ENCODE measurements at places on chromosomes 2 and 18.

DNA sequence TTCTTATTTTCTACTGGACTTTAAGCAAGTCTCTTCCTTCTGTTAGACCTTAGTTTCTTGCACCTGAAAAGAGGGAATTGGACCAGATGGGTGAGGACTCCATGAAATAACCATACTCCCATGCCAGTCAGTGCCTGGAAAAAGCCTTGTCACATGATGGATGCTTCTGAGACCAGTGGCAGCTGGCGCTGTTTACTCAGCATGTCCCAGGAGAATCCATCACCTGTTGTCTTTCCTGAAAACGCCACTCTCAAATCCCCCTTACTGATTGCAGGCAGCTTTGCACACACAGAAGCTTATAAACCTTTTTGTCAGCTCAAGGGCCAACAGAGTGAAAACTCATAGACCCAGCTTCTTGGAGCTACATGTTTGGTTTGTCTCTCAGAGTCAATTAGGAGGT, 117.6 kb downstream of the POLE4 start:
- no peak for DNase-seq

GRCh38 chr2:137912371-137912770, 51.9 kb upstream of the HNMT start:
- DNase-seq: peak; percentile 7

DNA sequence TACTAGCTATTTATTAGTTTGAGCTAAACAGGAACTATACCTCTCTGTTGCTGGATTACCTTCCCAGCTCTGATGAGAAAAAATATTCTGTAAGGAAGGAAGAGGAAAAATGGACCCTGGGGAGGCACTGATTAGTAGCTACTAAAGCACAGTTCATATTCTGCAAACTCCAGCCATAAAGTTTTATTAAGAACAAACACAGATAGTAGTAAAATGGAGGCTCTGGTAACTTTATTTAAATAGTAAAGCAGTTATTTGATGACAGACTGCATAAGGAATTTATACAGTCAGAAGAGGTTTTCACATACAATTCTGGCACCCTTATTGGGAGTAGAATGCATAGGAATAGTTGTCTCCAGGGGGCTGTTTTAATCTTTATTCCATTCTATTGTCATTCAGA, 84.1 kb downstream of the XIRP2 start:
- no peak for DNase-seq

DNA sequence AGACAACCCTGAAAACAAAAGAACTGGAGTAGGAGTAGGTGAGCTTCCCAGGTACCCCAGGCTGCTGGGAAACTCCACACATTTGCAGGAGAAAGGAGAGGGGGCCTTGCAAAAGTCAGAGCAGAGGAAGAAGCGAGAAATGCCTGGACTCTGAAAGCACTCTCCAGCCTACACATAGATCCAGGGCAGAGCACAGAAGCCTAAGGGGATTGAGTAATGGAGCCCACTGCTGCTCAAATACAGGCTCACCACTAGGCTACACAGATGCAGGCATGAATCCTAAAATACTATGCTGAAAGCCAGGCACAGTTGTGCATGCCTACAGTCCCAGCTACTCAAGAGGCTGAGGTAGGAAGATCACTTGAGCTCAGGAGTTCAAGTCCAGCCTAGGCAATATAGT, 33.4 kb downstream of the OSBPL1A start:
- no peak for DNase-seq

- DNase-seq: no peak
Measured at GRCh38 chr18:58572181-58572580, 56.7 kb downstream of the ALPK2 start.

DNA sequence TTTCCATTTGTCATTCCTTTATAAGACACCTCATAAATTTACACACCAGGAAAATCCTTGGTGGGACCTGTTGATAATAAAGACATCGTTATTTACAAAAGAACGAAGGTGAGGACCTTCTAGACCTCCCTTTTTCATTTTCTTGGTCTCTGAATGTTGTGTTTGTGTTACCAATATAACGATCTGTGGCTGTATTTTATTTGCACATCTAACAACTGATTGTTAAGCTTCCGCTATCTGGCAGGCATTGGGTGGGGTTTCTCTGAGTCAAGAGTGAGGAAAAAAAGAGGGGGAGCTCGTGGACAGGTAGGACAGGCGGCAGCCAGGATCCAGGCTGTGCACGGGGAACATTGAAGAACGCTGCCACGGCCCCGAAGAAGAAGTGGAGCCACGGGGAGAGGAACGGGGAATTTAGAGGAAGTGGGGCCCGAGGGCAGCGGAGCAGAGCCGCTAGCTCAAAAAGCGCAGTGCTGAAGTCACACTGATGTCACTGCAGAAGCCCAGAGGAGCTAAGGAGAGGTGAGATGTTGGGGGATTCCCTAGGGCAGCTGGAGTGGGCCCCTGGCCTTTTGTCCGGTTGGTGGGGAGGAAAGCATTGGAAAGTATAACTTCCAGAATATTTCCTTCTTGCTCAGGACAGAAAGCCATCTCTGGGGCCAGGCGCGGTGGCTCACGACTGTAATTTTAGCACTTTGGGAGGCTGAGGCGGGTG, 20.9 kb upstream of the DNMT3A start:
- DNase-seq: peak; percentile 85

DNA sequence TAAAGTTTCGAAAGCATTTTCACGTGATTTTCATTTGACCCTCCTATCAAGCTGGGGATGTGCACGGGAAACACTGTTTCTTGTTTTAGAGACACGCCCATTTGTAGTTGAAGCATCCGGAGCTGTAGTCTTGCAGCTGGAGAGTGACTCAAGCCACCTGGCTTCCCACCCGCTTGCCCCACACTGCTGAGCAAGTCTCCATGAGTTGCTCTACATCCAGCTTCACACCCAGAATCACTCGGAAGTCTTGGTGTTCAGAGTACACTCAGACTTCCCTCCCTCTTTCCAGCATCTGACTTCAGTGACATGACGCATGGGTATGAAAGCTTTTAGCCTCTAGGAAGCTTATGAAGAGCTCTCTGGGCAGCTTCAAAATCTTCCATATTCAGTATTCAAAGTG, 262.4 kb downstream of the NBAS start:
- DNase-seq: no peak

DNA sequence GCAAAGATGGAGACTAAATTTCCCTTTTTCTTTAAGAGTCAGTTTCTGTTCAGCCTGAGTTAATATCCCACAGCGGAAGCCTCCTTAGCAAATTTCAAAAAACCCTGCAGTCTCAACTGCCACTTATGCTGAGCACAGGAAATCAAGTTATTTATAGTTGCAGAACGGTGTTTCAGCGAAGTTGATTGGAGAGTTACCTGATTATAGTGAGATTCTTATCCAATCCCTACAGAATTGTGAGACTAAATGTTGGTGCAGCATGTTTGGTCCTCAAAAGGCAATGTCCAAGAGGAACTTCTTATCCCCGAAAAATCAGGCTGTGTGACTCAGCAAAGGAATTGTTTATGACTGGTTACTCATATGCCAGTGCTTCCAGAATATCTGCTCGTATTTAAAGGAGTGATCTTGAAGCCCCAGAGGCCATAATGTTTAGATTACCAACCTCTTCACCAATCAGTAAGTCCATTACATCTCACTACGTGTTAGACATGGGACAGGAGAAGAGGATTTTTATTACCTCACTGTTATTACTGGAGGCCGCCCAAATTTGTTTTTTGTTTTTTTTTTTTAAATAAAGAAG, 67.9 kb downstream of the LRRFIP1 start:
- no peak for DNase-seq

DNA sequence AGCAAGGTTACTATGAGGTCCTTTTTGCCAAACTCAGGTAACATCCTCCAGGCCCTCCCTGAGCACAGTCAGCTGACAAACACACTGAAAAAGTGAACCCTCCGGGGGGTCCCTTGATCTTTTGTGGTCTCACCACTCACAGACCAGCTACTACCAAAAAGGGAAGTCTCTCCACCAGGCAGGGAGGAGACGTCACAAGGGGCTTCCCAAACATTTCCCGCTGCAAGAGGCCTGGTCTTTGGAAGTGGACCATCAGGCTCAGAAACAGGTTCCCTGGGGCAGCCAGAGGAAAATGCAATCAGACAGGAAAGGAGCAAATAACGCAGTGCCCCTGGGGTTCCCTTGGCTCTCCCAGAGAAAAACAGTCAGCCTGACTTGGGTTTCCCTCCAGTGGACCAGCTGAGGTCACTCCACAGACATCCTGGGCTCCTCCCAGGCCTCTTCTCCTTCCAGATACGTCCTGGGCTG, 38.7 kb upstream of the POMC start:
- DNase-seq: no peak

- DNase-seq: no peak
Measured at GRCh38 chr2:146547236-146547635, 1297.6 kb upstream of the ACVR2A start.

DNA sequence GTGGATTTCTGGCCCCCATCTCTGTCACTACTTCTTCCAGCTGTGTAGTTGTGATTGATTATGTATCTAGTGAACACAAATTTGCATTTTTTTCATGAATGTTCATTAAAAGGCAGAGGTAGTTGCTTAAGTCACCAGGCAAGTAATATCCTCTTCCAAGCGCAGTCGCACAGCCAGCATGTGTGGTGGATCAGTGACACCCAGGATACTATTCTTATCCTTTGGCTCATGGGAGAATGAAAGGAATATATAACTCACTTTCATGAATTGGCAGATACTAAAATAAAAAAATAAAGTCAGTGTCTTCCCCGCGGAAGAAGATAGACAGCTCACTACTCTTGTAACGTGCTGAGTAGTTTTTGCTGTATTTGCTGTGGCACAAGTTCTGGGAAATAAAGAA, 387.8 kb downstream of the CDH7 start:
- DNase-seq: no peak

DNA sequence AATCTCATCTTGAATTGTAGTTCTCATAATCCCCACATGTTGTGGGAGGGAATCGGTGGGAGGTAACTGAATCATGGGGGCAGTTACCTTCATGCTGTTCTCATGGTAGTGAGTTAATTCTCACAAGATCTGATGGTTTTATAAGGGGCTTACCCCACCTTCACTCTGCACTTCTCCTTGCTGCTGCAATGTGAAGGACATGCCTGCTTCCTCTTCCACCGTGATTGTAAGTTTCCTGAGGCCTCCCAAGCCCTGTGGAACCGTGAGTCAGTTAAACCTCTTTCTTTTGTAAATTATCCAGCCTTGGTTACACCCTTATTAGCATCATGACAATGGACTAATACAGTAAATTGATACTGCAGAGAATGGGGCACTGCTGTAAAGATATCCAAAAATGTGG, 57.9 kb downstream of the SCN7A start:
- DNase-seq: no peak

GRCh38 chr2:176260689-176261088, 8.6 kb upstream of the MTX2 start:
- DNase-seq: no peak

- no peak for DNase-seq
Measured at GRCh38 chr2:4507661-4508060, 804.3 kb downstream of the DCDC2C start.

DNA sequence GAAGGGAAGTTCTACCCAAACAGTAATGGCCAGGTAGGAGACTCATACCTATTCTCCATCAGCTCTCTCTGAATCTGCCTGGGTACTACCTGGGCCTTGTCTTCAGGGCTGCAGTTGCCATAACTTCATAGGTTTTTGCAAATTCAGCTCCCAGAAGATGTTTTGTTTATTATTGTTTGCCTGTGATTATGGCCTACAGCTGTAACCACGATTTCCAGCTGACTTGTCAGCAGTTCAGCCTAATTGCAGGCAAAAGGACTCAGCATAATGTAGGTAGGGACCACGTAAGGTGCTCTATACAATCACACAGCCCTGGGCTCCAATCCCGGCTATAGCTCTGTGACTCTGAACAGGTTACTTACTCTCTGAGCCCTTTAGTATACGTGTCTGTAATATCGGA, 187.0 kb upstream of the FN1 start:
- no peak for DNase-seq

DNA sequence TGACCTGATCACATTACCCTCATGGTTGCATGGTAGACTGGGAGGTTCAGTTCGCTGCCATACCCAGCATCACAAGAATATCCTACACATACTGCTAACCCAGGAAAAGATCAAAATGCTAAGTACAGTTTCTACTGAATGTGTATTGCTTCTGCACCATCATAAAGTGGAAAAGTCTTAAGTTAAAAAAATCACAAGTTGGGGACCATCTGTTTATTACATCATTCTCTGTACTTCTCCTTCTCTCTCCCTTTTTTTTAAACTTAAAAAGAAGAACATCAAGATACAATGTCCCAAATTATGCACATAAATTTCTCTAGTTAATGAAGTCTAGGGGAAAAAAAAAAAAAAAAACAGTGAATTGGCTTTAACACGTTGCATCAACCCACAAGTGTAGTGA, 43.3 kb downstream of the NBAS start:
- no peak for DNase-seq

- no peak for DNase-seq
Measured at GRCh38 chr2:131036696-131037397, 56.4 kb downstream of the FAM168B start.

- no peak for DNase-seq
Measured at GRCh38 chr2:164558450-164558849, 62.8 kb downstream of the GRB14 start.

DNA sequence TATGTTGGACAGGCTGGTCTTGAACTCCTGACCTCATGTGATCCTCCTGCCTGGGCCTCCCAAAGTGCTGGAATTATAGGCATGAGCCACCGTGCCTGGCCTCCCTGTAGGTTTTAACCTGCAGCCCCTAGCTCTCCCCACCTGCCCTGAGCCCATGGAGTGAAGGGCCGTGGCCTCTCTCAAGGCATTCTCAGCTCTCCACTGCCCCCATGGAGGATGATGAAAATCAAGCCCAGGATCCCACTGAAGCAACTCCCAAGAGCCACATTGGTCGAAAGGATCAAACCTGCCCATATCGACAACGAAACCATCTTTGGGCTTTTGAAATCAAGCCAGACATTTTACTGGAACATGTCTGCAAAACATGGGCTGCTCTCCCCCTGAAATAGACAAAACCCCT, 22.4 kb upstream of the CREG2 start:
- DNase-seq: no peak

DNA sequence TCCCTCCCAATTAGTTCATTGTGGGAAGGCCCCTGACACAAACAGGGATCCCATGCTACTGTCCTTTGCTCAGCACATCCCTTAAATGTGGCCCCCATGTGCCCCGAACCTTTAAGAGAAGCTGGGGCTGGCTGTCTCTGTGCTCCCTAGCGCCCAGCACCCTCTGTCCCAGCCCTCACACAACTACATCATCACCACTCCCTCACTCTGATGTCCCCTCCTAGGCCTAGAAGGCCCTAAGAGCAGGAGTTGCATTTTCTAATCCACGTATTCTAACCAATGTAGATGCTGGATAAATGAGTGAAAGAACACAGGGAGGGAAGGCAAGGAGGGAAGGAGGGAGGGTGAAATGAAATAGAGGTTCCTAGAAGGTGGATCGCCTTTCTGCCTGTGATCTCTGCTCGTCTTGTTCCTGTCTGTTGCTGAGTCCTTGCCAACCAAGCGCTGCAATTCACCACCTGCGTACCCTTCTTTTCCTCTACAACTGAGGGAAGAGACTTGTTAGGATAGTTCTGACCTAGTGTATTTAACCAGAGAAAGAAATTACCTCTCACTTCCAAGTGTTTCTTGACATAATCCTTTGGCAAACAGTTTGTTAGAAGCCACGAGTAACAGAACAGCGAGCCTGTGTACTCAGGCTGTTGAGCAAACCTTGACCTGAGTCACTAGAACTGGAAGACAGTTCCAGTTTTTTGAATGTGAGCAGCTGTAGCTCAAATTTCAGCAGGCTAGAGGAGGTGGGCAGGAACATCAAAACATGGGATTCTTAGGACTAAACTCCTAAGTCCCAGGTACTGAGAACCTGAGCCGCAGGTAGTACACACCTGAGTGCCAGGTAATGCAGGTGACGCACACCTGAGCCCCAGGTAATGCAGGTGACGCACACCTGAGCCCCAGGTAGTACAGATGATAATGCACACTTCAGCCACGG, 181.5 kb upstream of the ID2 start:
- no peak for DNase-seq

- no peak for DNase-seq
Measured at GRCh38 chr2:96500385-96501066, 4.6 kb downstream of the NEURL3 start.
